Choroid plexus epithelial cell (primary cell): ENCODE measurements at places on chromosomes 12 and 14.

DNA sequence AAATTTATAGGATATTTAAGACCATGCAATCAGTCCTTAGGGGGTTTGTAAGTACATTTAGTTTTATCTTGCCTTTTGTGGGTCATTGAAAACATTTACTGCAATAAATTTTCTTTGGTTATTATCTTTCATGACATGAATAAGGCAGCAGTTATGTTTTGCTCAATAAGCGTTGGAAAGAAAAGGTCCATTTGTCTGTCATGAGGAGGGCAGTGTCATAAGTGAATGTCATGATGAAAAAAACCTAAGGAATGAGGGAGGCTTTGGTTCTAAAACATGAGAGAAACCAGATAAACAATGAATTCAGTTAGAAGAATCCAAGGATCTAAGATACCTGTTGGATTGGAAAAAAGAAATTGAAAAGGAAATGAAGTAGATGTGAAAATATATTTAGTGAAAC lies 209.4 kb downstream of the NAV3 start:
- DNase-seq, result no peak

DNA sequence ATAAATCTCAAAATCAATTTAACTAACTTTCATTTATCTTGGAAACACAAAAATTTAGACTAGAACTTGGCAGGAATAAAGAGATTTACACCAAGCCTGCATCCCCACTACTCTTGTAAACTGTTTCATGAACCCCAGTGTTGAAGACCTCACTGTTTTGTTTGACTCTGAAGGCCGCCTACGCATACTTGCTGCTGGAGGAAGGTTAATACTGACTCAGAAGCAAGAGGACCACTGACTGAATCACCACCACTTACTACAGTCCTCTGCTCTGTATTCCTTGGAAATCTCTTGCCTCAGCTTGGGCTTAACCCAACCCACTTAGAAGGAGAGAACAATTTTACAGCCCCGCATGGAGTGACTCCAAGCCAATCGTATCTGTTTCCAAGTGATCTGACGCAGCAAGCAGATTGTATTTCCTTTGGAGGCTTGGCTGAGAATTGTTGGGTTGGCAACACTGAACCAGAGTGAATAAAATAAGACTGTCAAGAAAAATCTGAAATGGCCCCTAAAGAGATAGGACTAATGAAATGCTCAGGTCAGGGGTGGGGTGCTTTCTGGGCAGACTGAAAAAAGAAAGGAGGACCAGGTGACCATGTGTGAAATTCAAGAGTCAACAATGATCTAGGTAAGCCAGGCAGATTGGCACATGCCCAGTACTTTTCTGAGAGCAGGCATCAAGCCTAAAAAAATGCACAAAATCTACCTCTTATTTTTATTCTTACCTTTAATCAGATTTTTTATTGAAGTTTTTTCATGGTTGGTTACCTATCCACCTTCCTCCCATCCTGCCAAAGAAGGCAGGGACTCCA lies 248.6 kb downstream of the ZFP36L1 start:
- peak; percentile 98 for DNase-seq

DNA sequence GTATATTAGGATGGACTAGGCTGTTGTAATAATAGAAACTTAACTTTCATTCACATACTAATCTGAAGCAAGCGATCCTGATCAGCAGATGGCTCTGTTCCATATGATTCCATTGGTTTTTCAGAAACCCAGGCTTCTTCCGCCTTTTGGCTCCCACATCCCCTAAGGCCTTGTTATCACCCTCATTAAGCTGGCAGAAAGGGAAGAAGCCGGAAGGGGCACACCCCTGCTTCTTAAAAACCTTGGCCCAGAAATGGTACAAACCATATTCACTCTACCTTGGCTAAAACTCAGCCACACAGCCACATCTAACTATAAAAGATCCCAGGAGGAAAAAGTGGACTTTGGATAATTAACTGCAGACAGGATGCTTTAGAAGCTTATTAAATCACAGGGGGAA lies 329.2 kb downstream of the PCNX1 start:
- DNase-seq, result no peak

- DNase-seq, result peak; percentile 98
Measured at GRCh38 chr14:69719501-69719951, 47.4 kb upstream of the SRSF5 start.

GRCh38 chr14:91953170-91953985 lies 5.9 kb upstream of the FBLN5 start:
- DNase-seq, result peak; percentile 29

- DNase-seq, result peak; percentile 40
Measured at GRCh38 chr12:12718853-12719252, 1.7 kb downstream of the CDKN1B start.

DNA sequence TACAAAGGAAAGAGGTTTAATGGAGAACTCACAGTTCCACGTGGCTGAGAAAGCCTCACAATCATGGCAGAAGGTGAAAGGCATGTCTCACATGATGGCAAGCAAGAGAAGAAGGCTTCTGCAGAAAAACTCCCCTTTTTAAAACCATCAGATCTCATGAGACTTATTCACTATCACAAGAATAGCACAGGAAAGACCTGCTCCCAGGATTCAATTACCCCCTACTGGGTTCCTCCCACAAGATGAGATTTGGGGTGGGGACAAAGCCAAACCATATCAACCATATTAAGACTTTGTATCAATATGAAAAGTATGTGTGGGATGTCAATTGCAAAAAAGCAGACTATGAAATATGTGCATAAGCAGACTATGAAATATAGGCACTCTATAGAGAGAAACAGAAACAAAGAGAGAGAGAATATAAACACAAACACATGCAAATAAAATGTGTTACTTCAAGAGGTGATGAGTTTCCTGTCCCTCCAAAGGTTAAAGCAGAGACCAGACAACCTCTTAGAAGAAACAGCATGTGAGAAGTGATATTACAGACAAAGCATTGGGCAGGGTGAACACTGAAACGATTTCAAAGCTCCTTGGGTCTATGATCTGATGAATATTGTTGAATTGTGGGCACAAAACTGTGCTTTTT lies 151.2 kb upstream of the KRR1 start:
- peak; percentile 74 for DNase-seq

DNA sequence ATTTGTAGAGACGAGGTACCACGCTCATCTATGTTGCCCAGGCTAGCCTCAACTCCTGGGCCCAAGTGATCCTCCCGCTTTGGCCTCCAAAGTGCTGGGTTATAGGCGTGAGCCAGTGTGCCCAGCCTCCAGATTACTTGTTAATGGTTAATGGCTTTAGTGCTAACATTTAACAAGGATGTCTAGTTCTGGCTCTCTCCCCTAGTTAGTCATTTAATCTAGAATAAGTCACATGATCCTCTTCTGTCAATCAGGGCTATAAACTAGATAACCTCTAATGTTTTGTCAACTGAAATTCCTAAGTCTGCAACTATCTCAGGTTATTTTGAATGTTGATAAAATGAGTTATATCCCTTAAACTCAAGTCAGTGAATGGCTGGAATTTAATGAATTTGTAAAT lies 15.7 kb downstream of the ACTR6 start:
- no peak for DNase-seq

DNA sequence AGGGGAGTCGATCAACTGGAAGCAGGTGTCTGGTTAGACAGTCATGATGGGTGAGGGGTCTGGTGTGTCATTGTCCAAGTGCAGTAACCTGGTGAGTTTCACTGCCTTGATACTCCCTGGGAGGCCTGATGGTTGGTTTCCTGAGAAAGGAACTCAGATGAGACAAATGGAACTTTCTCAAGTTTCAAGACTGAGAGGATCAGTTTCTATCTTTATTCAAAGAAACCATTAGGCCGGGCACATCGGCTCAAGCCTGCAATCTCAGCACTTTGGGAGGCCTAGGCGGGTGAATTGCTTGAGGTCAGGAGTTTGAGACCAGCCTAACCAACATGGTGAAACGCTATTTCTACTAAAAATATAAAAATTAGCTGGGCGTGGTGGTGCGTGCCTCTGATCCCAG lies 776.1 kb downstream of the AACS start:
- no peak for DNase-seq

DNA sequence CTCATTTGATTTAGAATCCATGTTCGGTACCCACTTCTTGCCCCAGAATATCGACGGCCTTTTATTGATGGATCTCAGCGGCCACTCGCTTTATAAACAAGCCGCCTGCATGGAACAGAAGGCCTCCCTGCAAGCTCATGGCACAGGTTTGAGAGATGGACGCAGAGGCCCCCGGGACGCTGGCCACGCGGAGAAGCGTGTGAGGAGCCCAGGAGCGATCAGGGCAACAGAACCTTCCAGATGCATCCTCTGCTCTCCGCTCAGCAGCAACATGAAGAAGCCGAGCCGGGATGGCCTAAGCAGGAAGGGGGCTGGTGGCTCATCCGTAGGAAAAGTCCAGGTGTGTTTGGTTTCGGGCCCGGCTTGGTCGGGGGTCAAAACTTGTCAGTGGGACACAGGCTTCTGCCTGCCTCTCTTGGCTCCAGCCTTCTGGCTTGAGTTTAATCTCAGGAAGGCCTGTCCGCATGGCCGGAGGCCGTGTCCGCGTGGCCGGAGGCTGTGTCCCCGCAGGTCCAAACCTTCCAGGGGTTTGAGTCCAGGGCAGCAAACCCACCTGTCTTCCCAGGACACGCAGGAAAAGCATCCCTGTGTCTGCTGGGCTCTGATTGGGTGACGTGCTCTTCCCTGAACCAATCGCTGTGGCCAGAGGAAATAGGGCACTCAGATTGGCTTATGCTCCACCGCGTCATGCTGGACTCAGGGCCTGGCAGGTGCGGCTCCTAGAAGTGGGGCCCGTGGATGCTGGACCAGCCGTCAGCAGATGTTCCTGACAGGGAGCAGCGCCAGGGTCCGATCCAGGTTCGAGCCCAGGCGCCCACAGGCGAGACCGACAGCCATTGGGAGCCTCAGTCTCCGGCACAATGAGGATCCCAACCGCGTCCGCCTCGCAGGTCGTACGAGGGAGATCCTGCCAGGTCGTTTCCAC lies 65.0 kb downstream of the GALNT9 start:
- DNase-seq, result no peak

DNA sequence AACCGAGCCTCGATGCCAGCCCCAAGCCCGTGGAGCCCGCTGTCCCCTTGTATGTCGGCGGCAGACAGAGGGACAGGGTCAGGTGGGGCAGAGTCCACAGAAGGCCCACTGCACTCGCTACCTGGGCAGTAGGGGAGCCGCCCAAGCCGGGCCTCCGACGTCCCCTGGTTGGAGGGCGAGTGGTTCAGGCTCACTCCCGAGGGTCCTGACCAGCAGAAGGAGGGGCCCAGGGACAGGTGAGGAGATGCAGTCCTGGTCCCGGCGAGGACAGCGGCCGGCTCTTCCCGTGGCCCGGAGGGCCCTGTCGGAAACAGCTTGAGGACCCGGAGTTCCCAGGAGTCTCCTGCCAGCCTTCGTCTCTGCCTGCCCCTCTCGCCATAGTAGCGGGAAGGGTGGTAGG lies 216.7 kb upstream of the SFSWAP start:
- no peak for DNase-seq

GRCh38 chr14:21680072-21680471 lies 6.5 kb upstream of the OR4E1 start:
- DNase-seq, result peak; percentile 43

GRCh38 chr12:4824380-4824779 lies 85.3 kb upstream of the KCNA1 start:
- DNase-seq, result peak; percentile 33

- DNase-seq, result no peak
Measured at GRCh38 chr14:57086271-57087162, 182.2 kb downstream of the EXOC5 start.

GRCh38 chr14:84029720-84030119 lies 1500.2 kb upstream of the FLRT2 start:
- no peak for DNase-seq

- DNase-seq, result peak; percentile 52
Measured at GRCh38 chr12:68200854-68201253, 24.8 kb downstream of the IL26 start.

- DNase-seq, result no peak
Measured at GRCh38 chr14:103225476-103225875, 102.2 kb downstream of the TNFAIP2 start.

GRCh38 chr12:11171969-11172675 lies 1.1 kb downstream of the SMIM10L1 start:
- DNase-seq, result peak; percentile 31

DNA sequence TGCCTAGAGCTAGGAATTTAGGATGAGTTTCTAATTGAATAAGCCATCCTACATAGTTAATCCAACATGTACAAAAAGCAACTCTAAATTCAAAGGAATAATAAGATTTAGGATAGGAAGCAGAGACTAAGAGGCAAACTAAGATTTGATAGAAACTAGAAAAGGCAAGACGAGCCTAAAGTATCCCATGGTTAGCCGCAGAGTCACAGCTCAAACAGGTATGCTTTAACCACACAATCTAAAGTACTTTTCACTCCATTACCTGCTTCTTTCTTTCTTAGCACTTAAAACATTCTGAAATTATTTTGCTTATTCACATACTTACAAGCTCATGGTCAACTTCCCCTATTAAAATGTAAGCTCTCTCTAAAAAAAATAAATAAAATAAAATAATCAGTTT lies 51.8 kb downstream of the OTOGL start:
- DNase-seq, result no peak

- no peak for DNase-seq
Measured at GRCh38 chr14:61454545-61454944, 133.2 kb downstream of the PRKCH start.

DNA sequence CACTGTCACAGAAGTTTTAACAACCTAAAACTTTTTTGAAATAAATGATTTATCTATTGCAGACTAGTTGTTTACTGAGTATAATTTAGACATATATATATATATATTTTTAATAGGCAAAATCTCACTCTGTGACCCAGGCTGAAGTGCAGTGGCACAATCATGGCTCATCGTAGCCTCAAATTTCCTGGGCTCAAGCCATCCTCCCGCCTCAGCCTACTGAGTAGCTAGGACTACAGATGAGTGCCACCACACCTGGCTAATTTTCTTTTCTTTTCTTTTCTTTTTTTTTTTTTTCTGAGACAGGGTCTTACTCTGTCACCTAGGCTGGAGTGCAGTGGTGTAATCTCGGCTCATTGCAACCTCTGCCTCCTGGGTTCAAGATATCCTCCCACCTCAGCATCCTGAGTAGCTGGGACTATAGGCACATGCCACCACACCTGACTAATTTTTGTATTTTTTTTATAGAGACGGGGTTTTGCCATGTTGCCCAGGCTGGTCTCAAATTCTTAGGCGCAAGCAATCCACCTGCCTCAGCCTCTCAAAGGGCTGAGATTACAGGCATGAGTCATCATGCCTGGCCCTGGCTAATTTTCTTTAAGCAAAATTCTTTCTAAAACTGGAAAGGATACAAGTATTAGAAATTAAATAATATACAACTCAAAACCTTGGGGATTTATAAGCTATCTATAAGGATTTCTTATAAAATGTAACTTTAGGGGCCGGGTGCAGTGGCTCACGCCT lies 23.1 kb downstream of the EEA1 start:
- peak; percentile 19 for DNase-seq

DNA sequence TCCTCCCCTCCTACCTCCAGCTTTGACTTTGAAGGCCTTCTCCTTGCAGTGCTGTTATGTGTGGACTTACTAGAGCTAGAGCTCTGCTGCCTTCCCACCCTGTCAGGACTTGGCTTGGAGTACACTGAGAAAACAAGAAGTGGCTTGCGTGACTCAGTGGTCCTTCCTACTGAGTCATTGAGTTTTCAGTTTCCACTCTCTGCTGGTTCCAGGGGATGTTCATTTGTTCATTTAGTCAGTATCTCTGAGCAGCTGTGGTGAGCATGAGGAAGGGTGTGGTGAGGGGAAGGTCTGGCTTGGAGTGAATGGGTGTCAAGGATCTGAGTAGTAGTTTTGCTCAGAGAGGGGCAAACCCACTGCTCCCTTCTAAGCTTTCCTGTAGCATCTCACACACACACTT lies 17.2 kb upstream of the ELK3 start:
- peak; percentile 33 for DNase-seq

GRCh38 chr14:28661171-28661772 lies 105.3 kb upstream of the FOXG1 start:
- DNase-seq, result peak; percentile 94
